SK-N-MC (cell line): ENCODE measurements at places on chromosomes 11 and 22.

DNA sequence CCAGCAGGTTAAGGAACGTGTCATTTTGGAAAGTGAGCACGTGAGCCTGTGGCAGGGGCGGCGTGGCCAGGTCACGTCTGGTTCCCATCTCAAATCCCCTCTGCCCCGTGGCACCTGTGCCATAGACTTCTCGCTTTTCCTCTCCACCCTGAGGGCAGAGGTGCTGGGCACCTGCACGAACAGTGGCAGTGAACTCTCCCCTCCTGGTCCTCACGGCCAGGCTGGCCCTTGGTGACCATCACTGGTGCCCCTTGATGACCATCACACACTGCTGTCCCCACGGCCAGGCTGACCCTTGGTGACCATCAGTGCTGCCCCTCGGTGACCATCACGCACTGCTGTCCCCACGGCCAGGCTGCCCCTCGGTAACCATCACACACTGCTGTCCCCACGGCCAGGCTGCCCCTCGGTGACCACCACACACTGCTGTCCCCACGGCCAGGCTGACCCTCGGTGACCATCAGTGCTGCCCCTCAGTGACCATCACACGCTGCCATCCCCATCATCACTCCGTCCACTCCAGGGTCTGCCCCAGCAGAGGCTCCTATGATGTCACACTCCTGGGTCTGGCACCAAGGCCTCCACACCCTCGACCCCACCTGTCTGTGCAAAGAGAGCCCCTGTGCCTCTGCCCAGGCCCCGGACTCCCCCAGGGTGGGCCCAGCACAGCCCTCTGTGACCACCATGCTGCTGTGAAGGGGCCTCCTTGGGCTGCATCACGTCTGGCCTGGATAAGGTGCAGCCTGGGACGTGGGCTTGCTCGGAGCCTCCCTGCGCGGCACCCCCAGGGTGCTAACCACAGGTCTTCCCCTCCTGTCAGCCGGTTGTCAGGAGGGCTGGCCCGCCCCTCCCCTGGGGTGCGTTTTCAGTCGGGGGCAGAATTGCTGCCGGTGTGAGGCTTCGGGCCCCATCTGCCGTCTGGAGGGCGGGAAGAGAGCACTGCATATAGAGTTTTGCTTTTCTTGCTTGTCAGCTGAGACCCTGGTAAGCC, 738.6 kb downstream of the BRD1 start:
- no peak for DNase-seq

GRCh38 chr22:37552524-37553163, 7.6 kb upstream of the CDC42EP1 start:
- no peak for DNase-seq

GRCh38 chr22:45910928-45911467, 66.0 kb downstream of the WNT7B start:
- no peak for DNase-seq

DNA sequence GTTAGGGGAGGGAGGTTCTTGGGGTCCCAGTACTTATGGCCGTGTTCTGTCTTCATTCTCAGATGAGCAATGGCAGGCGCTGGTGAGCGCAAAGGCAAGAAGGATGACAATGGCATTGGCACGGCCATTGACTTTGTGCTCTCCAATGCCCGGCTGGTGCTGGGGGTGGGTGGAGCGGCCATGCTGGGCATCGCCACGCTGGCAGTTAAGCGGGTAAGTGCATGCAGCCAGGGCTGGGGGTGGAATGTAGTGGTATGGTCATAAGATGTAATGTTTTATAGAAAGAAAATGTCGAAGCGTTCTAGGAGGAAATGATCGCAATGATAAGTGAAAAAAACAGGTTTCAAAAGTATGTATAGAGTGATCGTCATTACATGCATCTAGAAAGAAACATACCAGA, 9.1 kb upstream of the ATF4 start:
- DNase-seq: no peak
